Liver (tissue), 10 donors: ENCODE measurements at places on chromosomes 12 and 14. TPM values are rescaled to one million over a fixed set of nuclear protein-coding genes. Genes with fewer than 3 reads are reported as not detected.

- H3K36me3 ChIP-seq: no peaks in the 10 kb centered on the region
- no peaks in the 10 kb centered on the region for H3K4me1 ChIP-seq
- no peak overlapping the region for H3K4me3 ChIP-seq
Measured at GRCh38 chr12:32450768-32451167, 51.4 kb downstream of the FGD4 start.

- H3K27me3 ChIP-seq: no peaks in the 10 kb centered on the region
- H3K27ac ChIP-seq: peak overlapping the region; percentile 97
Measured at GRCh38 chr14:52950410-52950897, 396 bp downstream of the FERMT2 start.

DNA sequence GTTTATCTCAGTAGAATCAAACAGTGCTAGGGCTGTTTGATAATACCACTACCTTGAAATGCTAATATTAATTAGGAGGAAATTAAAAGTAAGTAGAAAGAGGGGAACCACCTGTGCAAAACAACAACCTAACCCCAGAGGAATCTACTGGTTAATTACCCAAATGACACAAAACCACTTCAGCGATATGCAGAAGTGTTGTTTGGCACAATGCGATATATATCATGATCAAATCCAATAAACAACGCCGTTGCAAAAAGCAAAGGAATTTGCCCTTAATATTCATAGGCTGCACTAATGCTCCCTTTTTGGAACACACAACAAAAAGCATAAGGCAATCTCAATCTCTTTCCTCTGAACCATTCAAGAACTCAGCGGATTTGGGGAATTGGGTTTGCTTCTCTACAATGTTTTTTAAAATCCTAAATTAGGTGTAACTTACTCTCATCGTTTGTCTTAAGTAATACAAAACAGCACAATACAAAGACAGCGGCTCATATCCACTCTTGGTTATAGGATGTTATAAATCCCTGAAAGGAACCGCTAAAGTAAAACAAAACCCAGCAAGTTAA lies 1.5 kb downstream of the MAP4K5 start:
- peaks cover 25% of the 10 kb centered on the region for H3K4me1 ChIP-seq
- H3K27ac ChIP-seq: no peak overlapping the region
- no peaks in the 10 kb centered on the region for H3K27me3 ChIP-seq
- peak overlapping the region; percentile 100 for H3K4me3 ChIP-seq
- peaks cover 2% of the 10 kb centered on the region for H3K36me3 ChIP-seq

DNA sequence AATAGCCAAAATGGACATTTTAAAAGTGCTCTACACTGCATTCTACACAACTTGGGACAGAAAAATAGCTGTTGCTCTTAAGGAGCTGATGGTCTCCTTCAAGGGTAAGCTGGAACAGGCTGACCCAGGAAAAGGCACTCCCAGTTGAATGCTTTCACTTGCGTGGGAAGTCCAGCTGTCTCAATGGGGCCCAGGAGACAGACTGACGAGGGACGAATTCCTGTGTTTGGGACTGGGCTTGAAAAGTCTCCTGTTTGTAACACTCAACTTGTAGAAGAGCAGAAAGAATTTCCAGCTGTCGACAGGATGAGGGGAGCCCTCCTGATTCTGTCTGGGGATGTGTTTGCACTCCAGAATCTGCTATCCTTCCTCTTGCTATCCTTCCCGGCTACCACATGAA lies 180.8 kb downstream of the ZFP36L1 start:
- no peaks in the 10 kb centered on the region for H3K27me3 ChIP-seq
- H3K4me3 ChIP-seq: no peak overlapping the region
- no peaks in the 10 kb centered on the region for H3K4me1 ChIP-seq

DNA sequence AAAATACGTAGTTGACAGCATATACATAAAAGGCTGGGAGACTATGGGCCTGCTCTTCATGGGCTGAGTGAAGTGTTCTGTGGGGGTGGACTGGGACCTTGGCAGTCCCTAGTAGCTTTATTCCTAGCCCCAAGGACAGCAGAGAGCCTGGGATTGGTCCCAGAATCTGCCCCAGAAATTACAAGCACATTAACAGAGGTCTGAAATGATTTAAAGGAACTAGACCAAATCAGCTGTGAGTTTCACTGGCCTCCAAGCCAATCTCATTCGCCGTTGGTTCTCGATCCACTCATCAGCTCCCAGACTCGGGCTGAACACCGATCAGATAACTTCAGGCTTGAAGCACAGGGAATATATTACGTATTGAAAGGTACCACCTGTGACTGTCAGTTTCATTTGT lies 77.0 kb upstream of the PSMC1 start:
- no peaks in the 10 kb centered on the region for H3K4me1 ChIP-seq
- no peaks in the 10 kb centered on the region for H3K27me3 ChIP-seq
- no peak overlapping the region for H3K4me3 ChIP-seq

GRCh38 chr14:103695296-103696069 lies 19.8 kb downstream of the XRCC3 start:
- no peaks in the 10 kb centered on the region for H3K27me3 ChIP-seq
- DNase-seq: no peak
- H3K4me1 ChIP-seq: peaks cover 13% of the 10 kb centered on the region

DNA sequence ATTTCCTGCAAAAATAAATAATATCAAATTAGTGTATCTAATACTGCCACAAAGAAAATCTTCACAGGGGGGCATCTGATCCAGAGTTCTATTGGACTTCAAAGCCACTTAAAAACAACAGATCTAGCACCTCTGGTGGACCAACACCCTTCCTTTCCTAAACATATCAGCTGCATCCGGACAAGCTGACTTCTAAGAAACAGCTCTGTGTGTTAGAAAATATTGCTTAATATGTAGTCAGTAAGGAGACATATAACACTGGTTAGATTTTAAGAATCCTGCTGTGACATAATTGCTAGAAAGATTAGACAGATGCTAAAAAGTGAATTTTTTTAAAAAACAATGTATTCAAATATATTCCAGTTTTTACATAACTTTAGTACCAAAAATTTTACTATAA lies 61.1 kb upstream of the PTPRB start:
- no peaks in the 10 kb centered on the region for H3K36me3 ChIP-seq
- H3K27ac ChIP-seq: no peak overlapping the region
- no peak for DNase-seq
- no peaks in the 10 kb centered on the region for H3K27me3 ChIP-seq

DNA sequence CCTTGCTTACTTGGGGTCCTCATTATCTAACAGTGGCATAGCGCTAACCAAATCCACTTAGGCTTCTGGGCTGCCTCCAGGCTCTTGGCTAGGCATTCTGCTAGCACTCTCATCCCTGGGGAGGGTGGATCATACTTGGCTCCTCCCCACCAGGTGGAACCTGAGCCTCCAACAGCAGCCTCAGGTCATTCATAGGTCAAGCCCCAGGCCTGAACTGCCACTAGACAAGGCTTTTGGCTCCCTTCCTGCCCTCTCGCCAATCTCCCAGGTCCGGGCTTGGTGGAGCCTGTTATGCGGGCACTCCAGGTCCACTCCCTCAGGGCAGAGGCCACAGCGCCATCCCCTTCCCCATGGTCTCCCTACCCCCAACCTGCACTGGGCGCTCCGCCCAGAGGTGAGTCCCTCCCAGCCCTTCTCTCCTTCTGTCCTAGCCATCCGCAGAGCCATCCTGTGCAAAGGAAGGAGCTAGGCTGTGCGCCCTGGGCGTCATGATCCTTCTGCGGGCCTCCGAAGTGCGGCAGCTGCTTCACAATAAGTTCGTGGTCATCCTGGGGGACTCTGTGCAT lies 154.9 kb upstream of the AMIGO2 start:
- no peak overlapping the region for H3K27ac ChIP-seq
- H3K4me3 ChIP-seq: no peak overlapping the region
- H3K36me3 ChIP-seq: no peaks in the 10 kb centered on the region
- no peaks in the 10 kb centered on the region for H3K4me1 ChIP-seq
- H3K27me3 ChIP-seq: no peaks in the 10 kb centered on the region

- H3K4me1 ChIP-seq: no peaks in the 10 kb centered on the region
- H3K36me3 ChIP-seq: peaks cover 7% of the 10 kb centered on the region
- no peaks in the 10 kb centered on the region for H3K27me3 ChIP-seq
- H3K27ac ChIP-seq: no peak overlapping the region
- no peak overlapping the region for H3K4me3 ChIP-seq
Measured at GRCh38 chr14:64178814-64179213, 115.4 kb downstream of the ESR2 start.

GRCh38 chr14:101461891-101462290 lies 99.4 kb upstream of the DIO3 start:
- H3K4me1 ChIP-seq: peaks cover 16% of the 10 kb centered on the region
- H3K27me3 ChIP-seq: peaks cover 3% of the 10 kb centered on the region
- H3K4me3 ChIP-seq: no peak overlapping the region
- no peak for DNase-seq

DNA sequence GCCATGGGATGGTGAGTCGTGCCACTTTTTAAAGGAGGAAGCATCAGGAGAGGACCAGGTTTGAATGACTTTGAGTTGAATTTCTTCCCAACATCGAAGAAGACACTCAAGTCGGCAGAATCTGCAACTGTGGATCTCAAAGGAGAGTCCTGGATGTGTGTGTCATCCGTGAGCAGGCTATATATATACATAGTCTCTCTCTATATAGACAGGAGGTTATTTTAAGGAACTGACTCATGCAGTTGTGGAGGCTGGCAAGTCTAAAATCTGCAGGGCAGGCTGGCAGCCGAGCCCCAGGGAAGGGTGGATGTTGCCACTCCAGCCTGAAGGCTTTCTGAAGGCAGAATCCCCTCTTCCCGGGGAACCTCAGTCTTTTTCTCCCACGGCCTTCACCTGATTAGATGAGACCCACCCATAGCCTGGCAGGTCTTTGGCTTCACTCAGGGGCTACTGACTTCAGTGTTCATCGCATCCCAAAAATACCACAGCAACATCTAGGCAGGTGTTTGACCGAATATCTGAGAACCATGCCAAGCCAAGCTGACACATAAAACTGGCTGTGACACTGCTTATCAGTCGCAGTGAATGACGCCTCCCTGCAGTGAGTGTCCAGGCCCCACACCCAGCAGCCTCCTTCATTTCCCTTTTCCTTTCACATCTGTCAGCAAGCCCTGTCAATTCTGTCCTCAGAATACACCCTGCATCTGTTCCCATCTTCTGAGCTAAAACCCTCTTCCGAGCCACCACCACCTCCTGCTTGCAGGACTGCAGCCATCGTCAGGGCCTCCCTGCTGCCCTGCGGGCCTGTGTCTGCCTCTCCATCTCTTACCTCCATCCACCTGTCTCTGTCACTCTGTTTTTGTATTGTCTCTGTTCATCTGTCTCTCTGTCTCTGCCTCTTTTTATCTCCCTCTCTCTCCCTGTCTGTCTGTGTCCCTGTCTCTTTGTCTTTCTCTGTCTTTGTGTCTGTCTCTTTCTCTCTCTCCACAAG lies 54.0 kb downstream of the ZNF664 start:
- no peaks in the 10 kb centered on the region for H3K36me3 ChIP-seq
- no peaks in the 10 kb centered on the region for H3K4me1 ChIP-seq
- no peak for DNase-seq
- H3K27me3 ChIP-seq: no peaks in the 10 kb centered on the region
- no peak overlapping the region for H3K4me3 ChIP-seq

- no peak overlapping the region for H3K4me3 ChIP-seq
- H3K27me3 ChIP-seq: peaks cover 3% of the 10 kb centered on the region
- H3K4me1 ChIP-seq: no peaks in the 10 kb centered on the region
- DNase-seq: no peak
- no peaks in the 10 kb centered on the region for H3K36me3 ChIP-seq
Measured at GRCh38 chr12:108196319-108196718, 67.2 kb downstream of the WSCD2 start.

The FANCM gene
- 3.7 TPM for total RNA-seq

The SCFD1 gene
- 68.2 TPM for total RNA-seq

The ZFHX2 gene
- 0.08 TPM for total RNA-seq

The PIWIL1 gene
- total RNA-seq: not detected

The SALL2 gene
- total RNA-seq: 0.92 TPM

The KCNJ8 gene
- total RNA-seq: 44.2 TPM
